ENCODE measurements at places on chromosomes 3 and 15.
A peak's percentile ranks its signal among the peaks of the same experiment; 100 is the strongest.

GRCh38 chr3:182967218-182968204 lies 12.8 kb downstream of the DCUN1D1 start:
- DNase-seq, result no peak
- H3K36me3 ChIP-seq, result no peaks in the 10 kb centered on the region
- H3K27me3 ChIP-seq, result no peaks in the 10 kb centered on the region
- H3K4me3 ChIP-seq, result no peak overlapping the region

DNA sequence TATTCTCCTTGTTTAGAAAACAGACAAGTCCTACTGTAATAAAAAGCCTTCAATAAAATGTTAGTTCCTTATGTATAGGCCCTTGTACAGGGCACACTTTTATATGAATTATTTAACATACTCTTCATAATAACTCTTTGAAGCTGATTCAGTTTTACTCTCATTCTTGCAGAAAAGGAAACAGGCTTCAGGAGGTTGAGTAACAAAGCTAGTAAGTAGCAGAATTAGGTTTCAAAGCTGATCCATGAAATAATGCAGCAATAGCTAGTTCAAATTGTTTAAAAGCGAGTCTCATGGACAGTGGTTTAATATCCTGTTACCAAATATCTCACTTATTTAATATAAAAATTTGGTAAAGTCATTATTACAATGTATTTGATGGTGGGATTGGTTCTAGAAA lies 25.0 kb downstream of the TCF12 start:
- no peak overlapping the region for H3K27ac ChIP-seq
- H3K36me3 ChIP-seq, result no peaks in the 10 kb centered on the region
- no peak overlapping the region for H3K4me3 ChIP-seq
- peaks cover 18% of the 10 kb centered on the region for H3K4me1 ChIP-seq

- no peaks in the 10 kb centered on the region for H3K36me3 ChIP-seq
- no peak for DNase-seq
- no peak overlapping the region for H3K27ac ChIP-seq
These were observed 618.8 kb upstream of the CCDC54 start for GRCh38 chr3:106758459-106758858.

DNA sequence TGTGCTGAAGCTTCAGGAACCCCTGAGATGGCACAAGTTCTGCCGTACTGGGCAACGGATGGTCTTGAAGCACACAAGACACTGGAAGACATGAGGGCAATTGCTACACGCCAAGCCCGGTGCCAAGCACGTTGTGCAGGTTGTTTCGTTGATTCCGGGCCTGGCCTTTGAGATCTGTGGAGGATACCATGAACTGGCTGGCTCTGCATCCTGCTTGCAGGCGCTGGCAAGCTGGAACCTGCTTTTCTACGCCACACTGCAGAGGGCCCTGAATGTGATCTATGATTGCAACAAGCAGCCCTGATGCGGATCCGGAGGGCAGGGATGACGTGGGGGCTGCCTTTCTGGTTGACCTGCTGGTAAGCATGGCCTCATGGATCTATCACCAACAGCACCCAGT lies 262.5 kb upstream of the ATP10A start:
- H3K27me3 ChIP-seq, result no peaks in the 10 kb centered on the region
- no peak overlapping the region for H3K27ac ChIP-seq
- H3K36me3 ChIP-seq, result no peaks in the 10 kb centered on the region
- no peak overlapping the region for H3K4me3 ChIP-seq
- no peak for DNase-seq
- H3K4me1 ChIP-seq, result no peaks in the 10 kb centered on the region

- no peak for DNase-seq
- no peaks in the 10 kb centered on the region for H3K27me3 ChIP-seq
- peak overlapping the region; percentile 91 for H3K4me3 ChIP-seq
- H3K4me1 ChIP-seq, result peaks cover 20% of the 10 kb centered on the region
These were observed 777 bp upstream of the EIF4A2 start for GRCh38 chr3:186782542-186783057.

- H3K4me1 ChIP-seq, result no peaks in the 10 kb centered on the region
- H3K36me3 ChIP-seq, result no peaks in the 10 kb centered on the region
- H3K27ac ChIP-seq, result peak overlapping the region; percentile 51
- H3K27me3 ChIP-seq, result no peaks in the 10 kb centered on the region
- DNase-seq, result no peak
These were observed 59.7 kb downstream of the RAP2B start for GRCh38 chr3:153221748-153222162.

- no peaks in the 10 kb centered on the region for H3K36me3 ChIP-seq
- no peaks in the 10 kb centered on the region for H3K4me1 ChIP-seq
- H3K4me3 ChIP-seq, result no peak overlapping the region
- H3K27me3 ChIP-seq, result no peaks in the 10 kb centered on the region
- no peak overlapping the region for H3K27ac ChIP-seq
- no peak for DNase-seq
These were observed 128.4 kb upstream of the IGSF10 start for GRCh38 chr3:151589311-151589710.

DNA sequence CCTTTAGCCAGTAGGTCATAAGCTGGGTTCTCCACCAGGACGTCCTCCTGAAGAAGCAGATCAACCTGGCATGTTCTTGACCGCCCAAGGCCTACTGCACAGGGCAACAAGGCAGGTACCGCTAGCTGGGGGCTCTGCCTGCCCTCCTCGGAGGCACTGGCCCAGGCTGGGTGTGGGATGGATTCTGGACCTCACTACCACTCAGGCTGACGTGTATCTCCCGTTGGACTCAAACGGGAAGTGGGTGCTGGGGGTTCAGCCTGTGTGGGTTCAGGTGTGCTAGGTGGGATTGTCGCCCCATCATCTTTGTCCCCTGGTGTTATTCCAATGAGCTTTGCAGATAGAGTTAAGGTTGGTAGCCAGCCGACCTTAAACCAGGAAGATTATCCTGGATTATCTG lies 95.0 kb upstream of the SNRPA1 start:
- no peak overlapping the region for H3K4me3 ChIP-seq
- H3K4me1 ChIP-seq, result no peaks in the 10 kb centered on the region
- no peaks in the 10 kb centered on the region for H3K27me3 ChIP-seq
- no peak overlapping the region for H3K27ac ChIP-seq

DNA sequence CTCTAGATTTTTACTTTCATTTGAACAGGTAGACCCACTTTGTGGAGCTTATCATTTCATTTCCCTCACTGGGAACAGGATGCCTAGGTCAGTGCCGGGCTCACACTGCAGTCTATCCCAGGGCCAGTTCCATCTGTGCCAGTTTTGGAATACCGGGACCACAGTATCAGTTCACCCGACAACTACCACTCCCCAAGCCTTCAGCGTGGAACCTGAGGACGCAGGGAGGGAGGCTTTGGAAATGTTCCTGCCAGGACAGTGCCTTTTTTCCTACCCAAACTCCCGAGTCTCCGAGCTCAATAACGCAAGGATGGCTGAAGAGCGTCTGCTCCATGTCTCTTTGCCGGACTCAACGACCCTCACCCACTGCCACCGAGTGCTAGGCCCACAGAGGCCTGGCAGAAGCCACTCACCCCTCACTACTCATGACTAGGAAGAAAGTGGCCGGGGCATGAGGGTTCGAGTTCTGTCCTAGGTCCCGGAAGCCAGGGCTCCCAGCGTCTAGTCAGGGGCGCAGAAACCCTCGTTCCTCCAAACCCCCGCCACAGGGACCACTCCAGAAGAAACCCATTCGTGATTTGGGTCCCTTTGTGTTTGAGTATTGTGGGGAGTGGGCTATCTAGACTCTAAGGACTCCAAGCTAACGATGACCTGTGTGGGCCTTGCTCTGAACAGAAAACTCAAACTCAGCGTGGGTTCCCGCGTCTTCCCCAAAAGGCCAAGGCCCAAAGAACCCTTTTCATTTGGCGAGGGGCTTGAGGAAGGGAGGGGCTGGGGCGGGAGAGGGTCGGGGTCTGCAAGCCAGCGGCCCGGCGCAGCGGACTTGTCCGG lies 11.4 kb downstream of the ZIC1 start:
- H3K4me3 ChIP-seq, result no peak overlapping the region
- no peak overlapping the region for H3K27ac ChIP-seq
- no peak for DNase-seq

GRCh38 chr3:114567771-114568170 lies 273.9 kb downstream of the TIGIT start:
- no peaks in the 10 kb centered on the region for H3K4me1 ChIP-seq
- no peaks in the 10 kb centered on the region for H3K27me3 ChIP-seq
- no peaks in the 10 kb centered on the region for H3K36me3 ChIP-seq
- no peak for DNase-seq

Measured in pancreas (tissue), 10 donors.